ENCODE measurements at places on chromosomes 3 and 15.

GRCh38 chr3:121654493-121655385 is 6.0 kb downstream of the HCLS1 start:
- no peak for DNase-seq

DNA sequence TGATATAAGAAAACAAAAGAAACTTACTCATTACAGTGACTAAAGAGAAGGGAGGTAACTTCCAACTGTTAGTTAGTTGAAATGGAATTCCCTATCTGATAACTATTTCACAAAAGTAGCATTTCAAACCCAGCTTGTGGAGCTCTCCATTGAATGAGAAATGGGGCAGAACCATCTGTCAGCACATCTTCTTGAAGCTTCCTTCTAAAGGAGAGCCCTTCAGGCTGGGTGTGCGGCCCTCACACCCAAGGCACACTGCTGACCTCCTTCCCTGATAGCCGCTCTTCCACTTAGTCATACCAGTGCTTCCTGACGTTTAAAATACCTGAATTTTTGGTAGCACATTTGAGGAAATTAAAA is 28.1 kb upstream of the VEPH1 start:
- no peak for DNase-seq

- no peak for DNase-seq
Measured at GRCh38 chr3:52453496-52454249, at the start of gene TNNC1. Gene TNNC1 (minus strand): TSS chr3:52454041. CDS start chr3:52454015, 26 bp downstream.

DNA sequence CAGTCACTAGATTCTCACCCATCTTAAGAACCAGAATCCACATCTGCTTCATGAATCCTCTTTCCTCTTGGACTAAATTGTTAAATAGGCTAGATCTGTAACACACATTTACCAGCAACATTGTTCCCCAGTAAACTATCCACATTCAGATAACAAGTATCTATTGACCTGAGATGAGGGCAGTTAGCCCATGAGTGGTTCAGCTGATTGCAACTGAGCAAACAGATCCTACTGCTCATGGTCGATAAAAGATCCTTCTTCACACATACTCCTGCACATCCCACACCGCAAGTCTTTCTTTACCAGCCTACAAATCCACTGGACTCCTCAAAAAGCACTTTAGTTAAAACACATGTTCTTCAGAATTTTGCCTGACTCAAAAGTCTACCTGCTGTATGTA is 59.2 kb downstream of the UACA start:
- DNase-seq, result no peak

- DNase-seq, result no peak
Measured at GRCh38 chr3:29903600-29903999, 622.7 kb downstream of the RBMS3 start.

DNA sequence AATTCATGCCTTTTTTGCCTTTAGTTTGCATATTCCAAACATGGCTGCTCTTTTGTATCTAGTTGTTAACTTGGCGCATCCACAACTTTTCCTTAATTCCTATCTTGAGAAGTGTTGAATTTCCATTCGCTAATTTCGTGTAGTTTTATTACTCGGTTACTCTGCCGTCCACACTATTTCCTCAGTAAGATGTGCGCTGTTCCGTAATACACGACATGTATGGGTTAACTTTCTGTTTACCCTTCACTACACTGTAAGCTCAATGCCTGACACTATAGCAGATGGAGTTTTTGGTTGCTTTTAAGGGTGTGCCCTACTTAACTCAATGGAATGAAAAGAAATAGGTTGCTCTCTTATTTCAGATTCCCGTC is 724 bp downstream of the RPSA start:
- DNase-seq, result no peak

GRCh38 chr3:198027799-198028390 is 67.9 kb downstream of the LMLN start:
- DNase-seq, result no peak

DNA sequence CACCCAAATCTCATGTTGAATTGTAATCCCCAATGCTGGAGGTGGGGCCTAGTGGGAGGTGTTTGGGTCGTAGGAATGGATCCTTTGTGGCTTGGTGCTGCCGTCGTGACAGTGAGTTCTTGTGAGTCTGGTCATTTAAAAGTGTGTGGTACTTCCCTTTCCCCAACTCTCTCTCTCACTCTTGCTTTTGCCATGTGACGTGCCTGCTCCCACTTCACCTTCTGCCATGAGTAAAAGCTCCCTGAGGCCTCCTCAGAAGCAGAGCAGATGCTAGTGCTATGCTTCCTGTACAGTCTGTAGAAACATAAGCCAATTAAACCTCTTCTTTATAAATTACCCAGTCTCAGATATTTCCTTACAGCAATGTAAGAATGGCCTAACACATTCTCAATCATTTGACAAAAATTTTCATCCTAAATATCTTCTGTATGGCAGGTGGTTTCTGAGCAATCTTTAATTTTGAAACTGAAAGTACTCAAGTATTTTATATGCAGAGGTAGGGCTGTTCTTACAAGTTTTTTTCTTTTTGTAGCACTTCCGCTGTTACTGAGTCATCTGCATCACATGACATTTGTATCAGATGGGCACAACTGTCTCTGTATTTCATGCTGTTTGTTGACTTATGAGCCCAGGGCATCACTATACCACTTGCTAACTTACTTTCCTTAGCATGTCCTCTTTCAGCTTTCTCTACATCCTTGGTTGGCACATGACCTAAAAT is 8.8 kb downstream of the RPL39L start:
- no peak for DNase-seq

DNA sequence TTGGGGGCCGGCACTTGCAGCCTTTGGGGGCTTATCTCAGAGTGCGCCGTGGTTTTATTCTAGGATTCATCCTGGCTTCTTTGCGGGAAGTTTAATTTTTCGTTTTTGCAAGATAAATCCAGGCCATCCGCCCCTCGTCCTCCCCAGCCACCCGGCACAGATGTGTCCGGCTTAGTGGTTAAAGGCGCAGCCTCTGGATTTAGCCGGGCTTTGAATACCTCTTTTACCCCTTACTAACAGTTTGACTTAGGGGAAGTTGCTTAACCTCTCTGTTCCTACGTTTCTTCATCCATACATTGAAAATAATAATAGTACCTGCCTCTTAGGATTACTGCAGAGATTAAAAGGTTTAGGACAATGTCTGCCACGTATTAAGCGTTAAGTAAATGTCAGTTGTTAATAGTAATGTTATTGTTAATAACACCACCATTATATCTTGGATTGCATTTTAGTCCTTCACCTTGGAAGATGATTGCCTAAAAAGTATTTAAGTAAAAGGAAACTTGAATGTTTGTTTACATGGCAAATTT is 714 bp downstream of the ECT2 start:
- DNase-seq, result no peak

- no peak for DNase-seq
Measured at GRCh38 chr3:108117241-108117775, 26.5 kb upstream of the CD47 start.

DNA sequence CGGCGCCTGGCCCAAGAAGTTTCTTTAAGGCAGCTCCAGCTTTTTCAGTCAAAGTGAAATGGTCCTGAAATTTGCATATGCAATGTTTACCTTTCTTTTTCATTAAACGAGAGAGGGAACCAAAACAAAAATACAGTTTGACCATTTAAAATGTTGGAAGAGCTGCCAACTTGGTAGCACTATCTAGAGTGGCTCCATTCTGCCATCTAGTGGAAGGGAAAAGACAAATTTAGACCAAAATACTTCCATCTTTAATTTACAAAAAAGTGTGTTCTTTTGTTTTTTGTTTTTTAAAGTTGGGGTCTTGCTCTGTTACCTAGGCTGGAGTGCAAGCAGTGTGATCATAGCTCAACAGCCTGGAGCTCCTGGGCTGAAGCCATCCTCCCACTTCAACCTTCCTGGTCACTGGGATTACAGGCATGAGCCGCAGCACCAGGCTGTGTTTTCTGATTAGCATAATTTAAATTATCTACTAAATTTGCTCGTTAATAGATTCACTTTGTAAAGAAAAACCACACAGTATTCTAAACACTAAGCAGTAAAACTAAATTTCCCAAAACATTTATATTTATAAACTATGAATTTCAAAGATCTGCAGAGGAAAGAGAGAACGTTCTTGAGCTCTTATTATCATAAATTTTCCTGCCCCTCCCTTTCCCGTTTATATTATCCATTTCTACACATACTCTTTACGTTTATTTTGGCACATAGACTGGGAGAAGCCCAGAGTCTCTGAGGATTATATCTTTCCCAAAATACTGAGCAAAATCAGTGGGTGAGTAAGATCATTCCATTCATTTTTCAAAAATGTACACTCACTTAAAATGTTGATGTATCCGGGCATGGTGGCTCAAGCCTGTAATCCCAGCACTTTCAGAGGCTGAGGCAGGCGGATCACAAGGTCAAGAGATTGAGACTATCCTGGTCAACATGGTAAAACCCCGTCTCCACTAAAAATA is 15.4 kb upstream of the RFC4 start:
- no peak for DNase-seq

DNA sequence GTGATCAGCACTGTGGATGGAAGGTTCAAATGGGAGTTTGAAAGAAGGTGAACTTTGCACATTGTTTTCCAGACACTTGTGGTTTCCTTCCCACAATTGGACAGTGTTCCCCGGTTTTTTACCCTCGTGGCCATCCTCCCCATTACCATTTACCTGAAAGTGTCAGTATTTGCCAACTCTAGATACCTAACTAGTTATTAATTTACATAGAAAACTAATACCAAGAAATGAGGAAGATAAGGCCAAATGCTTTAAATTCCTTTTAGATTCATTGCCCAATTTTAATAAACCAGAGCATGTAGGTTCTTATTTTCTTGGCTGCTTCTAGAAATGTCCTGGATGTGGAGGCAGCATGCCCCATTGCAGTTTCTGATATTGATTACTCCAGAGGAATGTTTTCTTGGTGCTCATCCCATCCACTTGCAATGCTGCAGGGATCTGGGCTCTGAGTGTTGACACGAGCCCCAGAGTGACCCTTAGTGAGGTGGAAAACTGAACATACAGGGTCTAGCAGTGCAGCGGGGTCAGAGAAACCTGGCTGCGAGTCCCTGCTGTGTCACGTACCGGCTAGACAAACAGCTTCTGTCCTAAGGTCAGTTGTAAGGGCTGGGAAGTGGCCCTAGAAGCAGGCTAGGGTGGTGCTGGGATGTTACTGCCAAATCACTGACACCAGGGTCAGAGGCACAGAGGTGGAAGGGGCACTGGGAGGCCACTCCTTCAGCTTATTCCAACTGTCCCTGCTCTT is 23.5 kb downstream of the LSM3 start:
- DNase-seq, result no peak

- no peak for DNase-seq
Measured at GRCh38 chr15:71752604-71753289, 57.6 kb upstream of the NR2E3 start.

DNA sequence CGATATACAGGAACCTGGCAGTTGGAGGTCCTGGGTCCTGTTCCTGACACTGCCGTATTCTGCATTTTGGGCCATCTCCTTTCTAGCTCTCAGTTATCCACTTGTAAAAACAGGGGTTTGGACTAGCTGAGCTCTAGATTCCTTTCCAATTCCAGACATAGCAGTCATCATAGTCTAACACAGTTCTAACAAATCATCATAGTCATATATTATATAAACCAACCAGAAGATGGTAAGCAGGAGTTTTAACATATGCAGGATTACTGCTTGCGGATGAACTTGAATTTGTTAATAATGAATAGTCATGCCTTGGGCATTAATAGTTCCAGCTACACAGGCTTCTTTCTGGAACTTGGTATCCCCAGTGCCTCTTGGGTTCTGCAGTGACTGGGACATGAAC is 26.6 kb downstream of the MASP1 start:
- no peak for DNase-seq

GRCh38 chr3:156630081-156630772 is 44.2 kb upstream of the TIPARP start:
- no peak for DNase-seq

DNA sequence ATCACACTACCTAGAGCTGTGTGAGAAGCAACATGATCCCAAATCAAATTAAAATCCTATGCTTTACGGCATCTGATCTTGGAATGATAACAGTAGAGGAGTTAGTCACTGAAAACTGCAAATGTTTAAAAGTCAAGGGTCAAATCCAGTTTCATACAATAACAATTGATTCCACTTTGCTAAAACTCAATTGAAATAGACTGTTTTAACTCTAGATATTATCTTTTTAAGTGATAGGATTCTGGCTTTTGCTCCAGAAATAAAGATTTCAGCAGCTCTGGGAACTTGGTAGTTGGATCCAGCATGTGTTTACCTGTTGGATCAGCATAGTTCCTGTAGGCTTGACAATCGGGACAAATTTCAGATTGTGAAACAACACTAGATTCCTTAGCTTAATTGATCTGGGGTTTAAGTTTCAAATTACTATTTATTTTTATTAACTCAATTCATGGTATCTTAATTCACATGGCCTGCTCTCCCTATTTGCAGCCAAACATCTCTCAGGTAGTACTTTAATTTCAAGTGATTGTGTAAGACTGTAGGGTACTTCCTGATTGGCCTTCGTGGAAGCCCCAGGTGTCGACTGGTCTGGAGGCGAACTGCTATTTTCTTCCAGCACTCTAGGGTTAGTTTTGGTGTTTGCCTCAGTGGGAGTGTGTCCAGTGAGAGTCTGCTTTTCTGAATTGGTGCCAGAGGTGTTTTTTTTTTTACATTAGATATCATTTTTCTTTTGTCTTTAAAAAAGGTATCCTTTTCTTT is 16.6 kb downstream of the NFKBIZ start:
- DNase-seq, result no peak

DNA sequence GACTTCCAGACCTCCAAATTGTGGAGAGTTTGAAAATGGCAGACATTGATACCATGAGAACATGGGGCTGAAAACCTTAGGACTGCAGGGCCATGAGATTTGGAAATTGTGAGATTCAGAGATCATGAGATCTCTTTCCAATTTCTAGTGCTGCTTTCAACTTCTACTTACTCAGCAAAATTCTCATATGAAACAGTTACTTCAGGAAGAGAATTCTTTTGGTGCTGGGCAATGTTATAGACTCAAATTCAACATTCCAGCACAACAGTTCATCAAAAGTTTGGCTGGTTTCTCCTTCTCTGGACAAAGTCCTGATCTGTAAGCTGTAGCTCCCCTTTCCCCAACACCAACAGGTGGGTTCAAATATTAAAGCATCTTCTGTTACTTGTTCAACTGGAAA is 506.9 kb upstream of the NECTIN3 start:
- DNase-seq, result no peak

DNA sequence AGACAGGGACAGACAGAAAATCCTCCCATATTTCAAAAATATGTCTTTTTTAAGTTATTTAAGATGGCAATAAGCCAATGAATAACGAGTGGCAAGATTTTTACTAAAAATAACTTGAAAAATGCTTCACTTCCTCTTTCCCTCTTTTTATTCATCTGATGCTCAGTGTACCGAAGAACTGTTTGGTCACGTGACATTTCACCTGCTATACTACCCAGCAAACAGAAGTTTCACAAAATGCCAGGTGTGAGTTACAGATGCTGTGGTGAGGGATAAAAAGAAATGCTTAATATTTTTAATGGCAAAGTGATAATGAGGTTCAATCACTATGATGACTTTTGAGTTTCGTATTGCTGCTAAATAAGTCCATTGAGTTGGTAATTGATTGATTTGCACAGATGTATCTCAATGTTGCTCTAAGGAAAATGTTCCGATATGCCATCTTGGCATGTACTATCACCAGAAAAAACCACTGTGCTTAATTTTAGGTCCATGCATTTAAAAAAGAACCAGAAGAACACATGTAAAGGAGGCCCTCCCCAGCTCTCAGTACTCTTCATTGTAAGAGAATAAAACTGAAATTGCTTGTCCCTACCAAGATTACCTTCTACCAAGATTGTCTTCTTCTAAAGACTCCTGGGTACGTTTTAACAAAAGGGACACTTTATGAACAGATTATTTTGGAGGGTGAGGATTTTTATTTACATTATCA is 26.0 kb upstream of the SEC62 start:
- DNase-seq, result no peak

Data from activated CD8-positive, alpha-beta memory T cell treated with anti-CD3 and anti-CD28 coated beads for 1 hour (primary cell).